ENCODE measurements at places on chromosomes 16 and 17.

GRCh38 chr16:21950782-21951521 is 2.2 kb upstream of the UQCRC2 start:
- no peak for DNase-seq

DNA sequence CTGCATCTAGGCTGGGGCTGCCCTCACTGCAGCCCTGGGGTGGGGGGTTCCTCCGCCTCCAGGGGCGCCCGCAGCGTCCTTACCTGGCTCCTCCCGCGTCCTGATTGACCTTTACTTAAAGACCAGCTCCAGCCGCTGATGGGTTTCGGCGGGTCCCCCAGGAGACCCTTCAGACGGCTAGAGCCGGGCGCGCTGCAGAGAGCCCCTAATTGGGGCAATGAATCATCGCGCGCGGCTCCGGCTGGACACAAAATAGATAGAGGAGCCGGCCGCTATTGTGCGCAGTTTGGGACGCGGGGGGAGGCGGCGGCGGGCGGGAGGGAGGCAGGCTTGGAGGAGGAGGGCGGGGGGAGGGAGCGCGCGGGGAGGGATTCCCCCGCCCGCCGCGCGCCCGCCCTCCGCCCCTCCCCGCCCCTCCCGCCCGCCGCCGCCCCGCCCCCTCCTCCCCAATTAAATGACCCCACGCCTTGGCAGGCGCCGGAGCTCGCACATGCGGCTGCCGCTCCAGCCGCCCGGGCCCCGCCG is 56.5 kb upstream of the CIBAR2 start:
- no peak for DNase-seq

DNA sequence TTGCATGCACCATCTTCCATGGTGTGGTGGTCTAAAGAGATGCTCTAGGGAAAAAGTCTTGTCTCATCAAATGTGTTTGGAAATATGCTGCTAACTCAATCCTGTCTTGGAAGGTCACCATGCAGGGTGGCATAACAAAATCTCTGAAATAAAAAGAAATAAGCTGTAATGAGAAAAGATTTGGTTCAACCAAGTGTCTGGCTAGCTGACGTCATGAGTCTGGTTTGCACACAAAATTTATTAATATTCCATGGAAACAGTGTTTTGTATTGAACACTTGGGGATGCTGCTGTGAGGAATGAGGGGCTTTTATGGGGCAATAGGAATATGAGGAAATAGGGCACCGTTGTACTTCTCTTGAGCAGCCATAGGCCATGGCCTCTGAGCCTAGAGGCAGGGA is 575.7 kb upstream of the CDH5 start:
- no peak for DNase-seq

GRCh38 chr16:75647112-75647491 is 363 bp downstream of the KARS1 start:
- no peak for DNase-seq

DNA sequence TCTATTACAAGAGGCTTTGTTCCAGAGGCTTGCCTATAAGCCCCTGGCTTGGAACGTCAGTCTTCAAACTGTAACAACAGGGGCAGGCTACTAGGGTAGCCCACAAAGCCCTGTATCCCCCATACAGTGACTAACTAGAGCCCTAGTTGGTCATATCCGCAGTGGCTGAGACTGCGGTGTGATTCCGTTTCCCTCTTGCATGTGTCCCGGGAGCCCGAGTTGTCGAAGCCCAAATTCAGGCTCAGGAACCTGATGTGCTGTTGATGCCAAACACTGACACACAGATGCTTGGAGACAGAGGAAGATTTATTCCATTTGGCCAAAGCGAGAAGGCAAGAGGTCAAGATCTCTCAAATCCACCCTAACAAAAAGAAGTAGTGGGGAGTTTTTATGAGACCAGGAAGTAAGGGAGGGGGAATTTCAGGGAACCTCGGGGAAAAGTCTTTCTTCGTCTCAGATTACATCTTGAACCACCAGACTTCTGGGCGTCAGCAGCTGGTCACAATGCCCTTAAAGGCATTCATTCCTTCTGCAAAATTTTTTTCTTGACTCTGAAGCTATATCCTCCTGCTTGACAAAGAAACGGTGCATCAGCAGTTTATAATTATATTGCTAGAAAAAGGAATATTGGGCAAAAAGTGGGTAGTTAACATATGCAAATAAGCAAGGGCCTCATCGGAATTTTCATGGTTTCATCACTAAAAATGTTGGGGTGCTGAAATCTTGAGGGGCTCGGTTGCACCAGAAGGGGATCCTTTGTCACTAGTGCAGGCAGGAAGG is 879 bp downstream of the SLFN5 start:
- DNase-seq = no peak

DNA sequence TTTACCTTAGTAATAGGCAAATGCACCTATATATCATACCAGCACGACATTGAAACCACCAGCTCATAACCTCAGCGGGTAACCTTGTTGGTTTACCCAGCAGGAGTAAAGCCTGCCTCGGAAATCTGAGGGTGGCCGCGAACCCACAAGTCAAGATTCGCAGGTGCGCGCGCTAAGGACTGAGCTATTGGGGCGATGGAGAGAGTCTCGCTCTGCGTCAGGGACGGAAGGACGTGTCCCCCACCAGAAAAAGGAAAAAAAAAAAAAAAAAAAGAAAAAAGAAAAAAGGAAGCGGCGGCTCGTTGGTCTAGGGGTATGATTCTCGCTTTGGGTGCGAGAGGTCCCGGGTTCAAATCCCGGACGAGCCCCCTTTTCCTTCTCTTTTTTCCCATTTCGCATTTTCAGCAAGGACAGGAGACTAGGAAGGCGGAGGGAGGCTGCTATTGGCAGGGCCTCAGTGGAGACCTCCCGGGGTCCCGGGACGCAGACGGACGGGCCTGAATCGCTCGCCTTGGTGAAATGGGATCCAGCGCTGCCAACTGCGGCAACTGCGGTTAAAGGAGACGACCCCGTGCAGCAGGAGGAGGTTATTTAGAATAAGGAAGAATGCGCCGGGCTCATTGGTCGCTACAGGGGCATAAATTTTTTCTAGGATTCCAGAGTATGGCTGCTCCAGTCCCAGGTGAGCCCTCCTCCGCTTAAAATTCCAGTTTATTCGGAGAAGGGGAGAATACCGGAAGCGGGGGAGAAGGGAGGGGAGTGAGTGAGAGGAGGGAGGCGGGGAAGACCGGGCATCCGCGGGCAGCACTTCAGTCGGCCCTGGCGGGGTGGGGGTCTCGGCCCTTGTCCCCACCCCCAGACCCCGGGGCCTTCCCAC is at the start of gene OR1F1:
OR1F1 (plus strand) TSS at position 407 of the 877 bp plus-strand sequence.
- no peak for DNase-seq

- DNase-seq = no peak
Observed at GRCh38 chr17:50465635-50466034, 3.0 kb downstream of the CHAD start.

- DNase-seq = no peak
Observed at GRCh38 chr16:47848421-47849109, 307.2 kb downstream of the ABCC12 start.

DNA sequence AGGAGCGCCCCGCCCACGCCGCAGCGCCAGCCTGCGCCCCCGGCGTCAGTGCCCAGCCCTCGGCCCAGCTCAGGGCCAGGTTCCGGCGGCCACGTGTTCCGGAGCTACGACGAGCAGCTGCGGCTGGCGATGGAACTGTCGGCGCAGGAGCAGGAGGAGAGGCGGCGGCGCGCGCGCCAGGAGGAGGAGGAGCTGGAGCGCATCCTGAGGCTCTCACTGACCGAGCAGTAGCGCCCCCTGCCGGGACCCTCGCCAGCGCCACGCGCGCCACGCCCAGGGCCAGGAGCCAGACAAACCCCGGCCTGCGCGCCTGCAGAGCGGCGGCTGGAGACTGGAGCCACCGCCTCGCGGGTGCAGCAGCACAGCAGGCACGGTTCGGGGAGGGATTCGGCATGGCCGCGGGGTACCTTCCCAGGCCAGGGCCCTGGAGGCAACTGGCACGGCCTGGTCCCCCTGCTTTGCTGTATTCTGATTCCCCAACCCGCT is 9.3 kb downstream of the CORO6 start:
- peak; percentile 64 for DNase-seq

DNA sequence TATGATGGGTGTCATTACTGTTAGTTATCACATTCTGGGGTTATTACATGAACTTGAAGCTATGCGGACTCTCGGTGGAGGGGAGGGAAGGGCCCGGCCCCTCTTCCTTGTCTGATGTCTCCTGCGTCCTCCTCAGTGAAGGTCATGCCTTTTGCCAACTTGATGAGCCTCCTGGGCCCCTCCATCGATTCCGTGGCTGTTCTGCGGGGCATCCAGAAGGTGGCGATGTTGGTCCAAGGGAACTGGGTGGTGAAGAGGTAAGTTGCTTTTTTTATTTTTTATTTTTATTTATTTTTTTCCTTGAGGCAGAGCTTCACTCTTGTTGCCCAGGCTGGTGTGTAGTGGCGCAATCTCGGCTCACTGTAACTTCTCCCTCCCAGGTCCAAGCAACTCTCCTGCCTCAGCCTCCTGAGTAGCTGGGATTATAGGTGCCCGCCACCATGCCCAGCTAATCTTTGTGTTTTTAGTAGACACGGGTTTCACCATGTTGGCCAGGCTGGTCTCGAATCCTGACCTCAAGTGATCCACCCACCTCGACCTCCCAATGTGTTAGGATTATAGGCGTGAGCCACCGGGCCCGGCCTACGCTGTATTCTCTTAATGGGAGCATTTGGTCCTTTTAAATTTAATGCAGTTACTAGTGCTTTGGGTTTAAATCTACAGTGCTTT is 21.6 kb downstream of the POLR3E start:
- DNase-seq = no peak

GRCh38 chr16:27489906-27490305 is 59.8 kb downstream of the GTF3C1 start:
- no peak for DNase-seq

- no peak for DNase-seq
Observed at GRCh38 chr16:23975293-23975692, 139.5 kb downstream of the PRKCB start.

GRCh38 chr17:5219536-5219935 is 15.1 kb downstream of the SCIMP start:
- no peak for DNase-seq

GRCh38 chr16:2422123-2422867 is 7.0 kb upstream of the CCNF start:
- DNase-seq = no peak

GRCh38 chr17:54536306-54536705 is 364.3 kb upstream of the TOM1L1 start:
- DNase-seq = no peak

DNA sequence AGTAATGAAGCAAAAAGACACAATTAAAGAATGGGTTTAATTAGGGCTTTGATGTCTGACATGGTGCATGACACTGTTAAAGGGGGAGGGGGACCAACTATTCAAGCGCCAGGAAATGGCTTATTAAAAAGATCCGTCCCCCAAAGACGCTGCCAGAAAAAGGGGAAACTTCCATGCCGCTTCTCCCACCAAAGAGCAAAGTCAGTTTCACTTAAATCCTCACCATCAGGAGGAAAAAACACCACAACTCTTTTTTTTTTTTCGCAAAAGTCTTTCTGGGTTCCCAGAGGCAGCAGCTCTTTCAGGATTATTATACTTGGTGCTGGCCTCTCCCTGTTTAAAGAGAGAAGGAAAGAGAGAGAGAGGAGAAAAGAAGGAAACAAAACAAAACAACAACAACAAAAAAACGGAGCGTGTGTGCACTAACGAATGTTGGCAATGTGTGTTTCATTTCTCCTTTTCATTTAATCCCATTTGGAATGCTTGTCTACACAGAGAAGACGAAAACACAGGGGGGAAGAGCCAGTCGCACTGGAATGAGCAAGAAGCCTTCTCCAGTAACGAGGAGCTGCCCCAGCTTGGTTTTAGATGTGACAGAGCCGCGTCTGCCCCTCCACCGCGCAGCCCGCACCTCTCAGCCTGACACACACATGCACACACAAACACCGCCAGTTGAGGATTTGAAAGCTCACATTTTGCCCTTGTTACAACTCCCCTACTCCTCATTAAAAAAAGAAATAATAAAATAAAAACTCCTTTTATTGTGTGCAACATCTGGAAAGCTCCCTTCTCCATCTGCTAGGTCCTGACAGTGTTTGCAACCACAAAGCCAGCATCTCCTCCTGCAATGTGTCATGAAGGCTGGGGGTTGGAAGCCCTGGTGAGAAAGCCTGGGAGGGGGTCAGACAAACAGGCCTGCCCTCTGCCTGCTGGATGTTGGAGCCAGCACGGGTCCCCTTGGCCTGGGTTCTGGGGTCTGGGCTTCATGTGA is 32.7 kb upstream of the AXIN2 start:
- DNase-seq = no peak

- DNase-seq = peak; percentile 63
Observed at GRCh38 chr16:89216315-89217137, 977 bp upstream of the ZNF778 start.

DNA sequence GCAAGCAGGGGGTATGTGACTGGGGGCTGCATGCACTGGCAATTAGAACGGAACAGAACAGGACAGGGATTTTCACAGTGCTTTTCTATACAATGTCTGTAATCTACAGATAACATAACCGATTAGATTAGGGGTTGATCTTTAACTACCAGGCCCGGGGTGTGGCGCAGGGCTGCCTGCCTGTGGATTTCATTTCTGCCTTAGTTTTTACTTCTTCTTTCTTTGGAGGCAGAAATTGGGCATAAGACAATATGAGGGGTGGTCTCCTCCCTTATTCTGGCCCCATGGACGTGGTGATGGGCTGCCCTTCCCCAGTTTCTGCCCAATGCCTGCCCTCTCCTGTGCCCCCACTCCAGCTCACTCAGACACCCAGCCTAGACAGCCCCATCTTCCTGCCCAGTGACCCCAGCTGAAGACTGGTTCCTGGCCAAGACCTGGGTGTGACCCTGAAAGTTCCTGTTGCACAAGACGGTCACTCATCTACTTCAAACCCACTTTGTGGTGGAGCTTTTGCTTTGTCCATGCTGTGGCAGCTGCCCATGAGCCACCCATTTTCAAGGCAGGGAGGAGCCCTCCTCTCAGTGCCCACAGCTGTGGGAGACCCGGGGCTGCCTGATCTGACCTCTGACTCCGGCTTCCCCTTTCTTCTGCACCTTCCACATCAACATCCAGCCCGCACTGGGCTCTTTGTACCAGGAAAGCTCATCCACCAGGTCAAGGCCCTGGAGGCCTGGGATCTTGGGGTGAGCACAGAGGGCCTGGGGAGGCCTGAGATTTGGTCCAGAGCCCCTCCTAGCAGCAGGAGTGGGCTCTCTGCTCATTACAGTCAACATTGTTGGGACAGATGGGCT is 18.6 kb downstream of the ALOX12B start:
- DNase-seq = peak; percentile 38
